ENCODE measurements at places on chromosomes 7 and 10. TPM values are rescaled to one million over a fixed set of nuclear protein-coding genes. Genes with fewer than 3 reads are reported as not detected.

DNA sequence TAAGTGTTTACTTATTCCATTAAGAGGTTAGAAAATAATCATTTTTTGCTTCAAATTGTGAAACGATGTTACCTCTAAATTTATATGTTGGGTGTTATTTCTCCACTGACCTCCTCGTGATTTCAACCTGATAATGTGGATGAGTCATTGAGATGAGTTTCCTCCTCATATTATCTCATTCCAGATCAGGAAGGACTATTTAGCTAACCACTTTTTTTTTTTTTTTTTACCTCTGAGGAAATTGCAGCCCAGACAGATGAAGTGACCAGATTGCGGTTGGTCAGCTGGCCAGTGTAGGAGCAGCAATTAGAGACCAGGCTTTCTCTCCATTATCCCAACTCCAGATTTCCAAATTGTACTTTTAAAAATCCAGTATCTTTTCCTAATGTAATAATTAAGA lies 248.7 kb downstream of the FZD1 start:
- no peak for DNase-seq

GRCh38 chr10:49331431-49331830 lies 32.5 kb downstream of the C10orf71 start:
- DNase-seq: no peak

DNA sequence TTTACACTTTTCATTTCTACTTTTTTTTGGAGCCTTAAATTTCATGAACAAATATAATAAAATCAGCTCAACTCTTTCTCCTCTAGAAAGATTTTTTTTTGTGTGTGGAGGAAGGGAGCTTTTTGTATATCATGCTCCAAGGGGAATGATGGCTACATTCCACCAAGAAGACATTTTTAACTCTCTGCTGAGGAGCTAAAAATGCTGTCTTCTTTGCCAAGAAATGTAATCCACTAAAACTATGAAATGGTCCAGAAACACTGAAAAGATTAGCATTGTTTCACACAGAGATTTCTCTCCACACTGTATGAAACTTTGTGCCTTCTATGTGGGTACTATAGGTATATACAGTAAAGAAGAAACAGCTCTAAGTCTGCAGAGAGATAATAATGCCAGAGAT lies 74.1 kb upstream of the ANK3 start:
- DNase-seq: no peak

DNA sequence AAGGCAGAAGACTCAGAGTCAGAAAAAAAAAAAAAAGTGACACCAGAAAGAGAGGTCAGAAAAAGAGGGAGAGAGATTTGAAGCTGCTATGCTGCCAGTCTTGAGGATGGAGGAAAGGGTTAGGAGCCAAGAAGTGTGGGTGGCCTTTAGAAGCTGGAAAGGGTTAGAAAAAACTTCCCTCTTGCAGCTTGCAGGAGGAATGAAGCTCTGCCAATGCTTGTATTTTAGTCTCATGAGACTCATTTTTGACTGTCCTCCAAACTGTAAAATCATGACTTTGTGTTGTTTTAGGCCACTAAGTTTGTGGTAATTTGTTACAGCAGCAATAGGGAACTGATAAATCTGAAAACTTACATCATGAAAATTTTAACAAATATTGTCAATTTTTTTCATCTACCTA lies 127.7 kb upstream of the NOBOX start:
- DNase-seq: no peak

DNA sequence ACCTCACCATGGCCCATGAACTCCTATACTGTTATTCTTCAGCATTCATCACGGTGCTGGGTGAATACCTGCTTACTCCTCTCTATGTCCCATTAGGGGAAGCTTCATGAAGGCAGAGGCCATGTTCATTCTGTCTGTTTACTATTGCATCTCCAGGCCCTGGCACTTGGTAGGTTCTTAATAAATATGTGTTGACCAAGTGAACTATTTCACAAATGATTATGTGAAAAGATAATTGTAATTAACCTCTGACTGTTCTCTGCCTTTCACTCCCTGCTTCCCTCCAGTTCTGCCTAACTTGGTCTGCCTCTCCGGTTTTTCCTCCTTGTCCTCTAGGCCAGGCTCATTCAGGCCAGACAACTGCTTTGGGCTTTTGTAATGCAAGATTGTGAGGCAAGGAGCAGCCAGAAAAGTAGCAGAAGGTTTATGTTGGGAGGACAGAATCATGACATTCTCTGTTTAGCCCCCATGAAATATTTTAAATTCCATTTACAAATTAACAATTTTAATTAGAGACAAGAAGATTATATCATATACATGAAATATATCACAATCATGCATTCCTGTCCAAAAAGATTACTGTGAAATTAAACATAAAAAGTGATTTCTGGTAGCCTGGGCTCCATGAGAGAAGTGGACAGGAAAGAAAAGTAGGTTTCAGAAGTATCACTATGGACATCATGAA lies 42.1 kb upstream of the PLXNA4 start:
- no peak for DNase-seq

DNA sequence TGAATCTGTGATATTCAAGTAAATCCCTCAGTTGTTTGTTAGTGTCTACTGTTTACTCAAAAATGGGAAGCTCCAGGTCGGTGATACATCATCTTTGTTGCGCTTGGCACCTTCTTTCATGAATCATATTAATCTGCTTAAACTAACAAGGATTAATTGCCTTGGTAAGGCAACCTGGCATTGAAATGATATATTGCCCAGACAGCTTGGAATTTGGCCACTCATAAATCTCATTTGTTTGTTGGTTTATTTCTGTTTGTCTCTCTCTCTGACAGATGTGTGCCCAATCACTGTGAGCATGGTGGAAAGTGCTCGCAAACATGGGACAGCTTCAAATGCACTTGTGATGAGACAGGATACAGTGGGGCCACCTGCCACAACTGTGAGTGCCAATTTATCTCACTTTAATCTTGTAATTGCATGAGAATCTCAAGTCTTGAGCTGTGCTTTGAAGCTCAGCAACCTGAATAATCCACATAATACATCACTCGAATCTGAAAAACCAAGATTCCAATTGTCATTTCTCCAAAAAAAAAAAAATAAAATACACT lies 1104.8 kb upstream of the C7orf33 start:
- DNase-seq: no peak

DNA sequence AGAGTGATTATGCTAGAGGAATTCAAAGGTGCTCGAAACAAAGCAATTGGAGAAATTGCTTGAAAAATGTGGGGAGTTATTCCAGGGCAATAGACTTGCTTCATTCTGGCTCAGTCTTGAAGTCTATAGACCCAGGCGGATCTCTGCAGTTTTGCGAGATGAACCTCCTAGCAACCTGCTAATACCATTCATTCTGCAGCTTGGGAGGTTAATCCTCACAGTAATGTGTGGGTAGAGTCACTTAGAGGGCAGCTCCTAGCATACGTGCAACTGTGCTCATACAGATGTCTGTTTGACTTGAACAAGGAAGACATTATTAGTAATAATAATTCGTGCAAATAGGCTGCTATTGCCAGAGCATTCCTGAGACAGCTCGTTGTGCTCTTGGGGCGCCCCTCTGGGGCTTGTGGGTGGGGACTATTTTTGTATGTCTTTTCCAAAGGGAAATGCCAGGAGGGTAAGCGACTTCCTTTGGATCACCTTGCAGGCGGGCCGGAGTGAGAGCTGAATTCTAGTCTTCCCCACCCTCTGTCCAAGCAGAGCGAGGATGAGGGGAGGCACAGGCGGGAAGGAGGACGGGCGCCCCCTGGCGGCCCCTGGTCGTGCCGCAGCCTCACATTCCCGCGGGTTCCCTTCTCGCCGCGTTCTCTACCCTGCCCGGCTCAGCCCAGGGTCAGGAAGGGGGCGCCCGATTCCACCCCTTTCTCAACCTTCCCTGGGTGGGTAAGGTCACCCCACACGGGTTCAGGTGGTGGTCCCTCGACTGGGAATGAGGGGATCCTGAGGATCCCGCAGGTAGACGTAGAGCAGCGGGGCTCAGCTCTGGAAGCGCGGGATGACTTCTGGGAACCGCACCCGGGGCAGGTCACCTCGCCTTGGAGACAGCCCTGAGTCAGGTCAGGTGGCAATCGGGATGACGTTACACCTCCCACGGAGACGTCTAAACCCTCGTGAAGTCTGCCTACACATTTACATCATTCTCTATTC lies 241.5 kb downstream of the PHTF2 start:
- DNase-seq: no peak

- DNase-seq: no peak
These were observed 7.8 kb upstream of the BLNK start for GRCh38 chr10:96279191-96279641.

- DNase-seq: no peak
These were observed 123.0 kb upstream of the SGCE start for GRCh38 chr7:94778711-94779459.

DNA sequence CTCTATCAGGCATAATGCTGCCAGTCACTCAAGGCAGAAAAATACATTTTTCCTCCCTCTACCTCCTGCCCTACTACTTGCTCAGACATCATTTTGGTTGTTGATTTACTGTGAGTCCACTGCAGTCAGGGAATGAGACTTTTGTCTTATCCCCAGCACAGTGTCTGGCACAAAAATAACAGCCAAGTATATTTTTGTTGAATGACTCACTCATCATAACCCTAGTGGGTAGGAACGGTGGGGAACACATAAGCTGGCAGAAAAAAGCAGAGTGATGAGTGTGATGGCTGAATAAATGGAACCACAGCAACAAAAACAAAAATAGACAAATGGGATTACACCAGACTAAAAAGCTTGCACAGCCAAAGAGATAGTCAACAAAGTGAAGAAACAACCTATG lies 65.8 kb upstream of the LAMB4 start:
- no peak for DNase-seq

GRCh38 chr7:67493366-67493765 lies 496.7 kb downstream of the TYW1 start:
- no peak for DNase-seq

DNA sequence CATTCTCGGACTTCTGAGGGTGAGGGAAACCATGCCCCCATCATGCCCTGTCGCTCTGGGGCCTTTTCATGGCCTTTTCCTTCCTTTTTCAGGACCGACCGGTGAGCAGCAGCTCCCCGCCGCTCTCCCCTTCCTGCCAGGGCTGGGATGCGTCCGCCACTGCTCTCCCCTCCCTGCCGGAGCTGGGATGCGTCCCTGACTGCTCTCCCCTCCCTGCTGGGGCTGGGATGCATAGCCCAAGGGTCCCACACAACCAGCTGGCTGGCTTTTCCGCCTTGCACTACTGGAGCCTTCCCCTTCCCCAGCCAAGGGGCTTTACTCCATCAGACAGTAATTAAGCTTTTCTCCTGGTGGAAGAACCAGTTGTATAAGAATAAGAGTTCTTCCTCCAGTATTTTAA lies 129.7 kb upstream of the COBL start:
- no peak for DNase-seq

DNA sequence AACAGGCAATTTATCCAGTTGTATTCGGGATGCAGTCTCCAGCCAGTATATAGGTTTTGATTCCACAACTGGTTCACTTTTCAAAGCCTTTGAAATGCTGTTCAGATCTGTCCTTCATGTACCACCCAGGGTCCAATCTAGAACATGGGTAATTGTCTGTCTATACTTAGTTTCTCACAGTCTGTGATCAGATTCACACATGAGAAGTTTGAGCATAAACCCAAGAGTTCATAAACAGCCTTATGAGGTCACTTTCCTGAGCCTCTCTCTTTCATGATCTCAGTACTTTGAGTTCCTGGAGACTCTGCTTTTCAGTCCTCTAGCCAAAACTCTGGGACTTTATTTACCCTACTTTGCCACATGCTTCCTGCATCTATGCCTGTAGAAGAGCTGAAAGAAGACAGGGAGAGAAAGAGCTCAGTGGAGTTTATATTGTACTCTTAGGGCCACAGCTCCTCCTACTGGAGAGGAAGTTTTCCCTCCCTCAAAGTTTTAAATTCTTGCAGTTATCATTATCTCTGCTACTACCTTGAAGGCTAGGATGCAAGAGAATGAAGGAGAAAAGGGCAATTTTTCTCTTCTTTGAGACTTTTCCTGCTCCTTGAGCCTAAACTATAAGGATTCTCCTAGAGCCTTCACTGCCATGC lies 172.0 kb downstream of the ZEB1 start:
- DNase-seq: no peak

The CCL24 gene
- not detected for polyA plus RNA-seq

The VWDE gene
- polyA plus RNA-seq: not detected

The KNDC1 gene
- polyA plus RNA-seq: 1.1 TPM

All from BJ (cell line).